ENCODE measurements at places on chromosomes 4 and X.

GRCh38 chrX:147680251-147680650 lies 231.5 kb upstream of the FMR1 start:
- no peak for DNase-seq

DNA sequence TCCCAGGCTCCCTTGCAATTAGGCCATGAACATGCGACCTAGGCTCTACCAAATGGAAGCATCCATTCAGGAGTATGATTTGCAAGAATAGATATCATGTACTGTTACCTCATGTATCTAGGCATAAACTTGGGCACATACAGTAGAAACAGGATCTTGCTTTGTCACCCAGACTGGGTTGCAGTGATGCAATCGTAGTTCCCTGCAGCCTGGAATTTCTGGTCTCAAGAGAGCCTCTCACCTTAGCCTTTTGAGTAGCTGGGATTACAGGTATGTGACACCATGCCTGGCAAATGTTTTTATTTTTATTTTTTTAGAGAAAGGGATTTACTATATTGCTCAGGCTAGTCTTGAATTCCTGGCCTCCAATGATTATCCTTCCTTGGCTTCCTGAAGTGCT lies 994.2 kb downstream of the ADGRL3 start:
- no peak for DNase-seq

- no peak for DNase-seq
These were observed 5.9 kb downstream of the CAPN6 start for GRCh38 chrX:111264385-111264784.

DNA sequence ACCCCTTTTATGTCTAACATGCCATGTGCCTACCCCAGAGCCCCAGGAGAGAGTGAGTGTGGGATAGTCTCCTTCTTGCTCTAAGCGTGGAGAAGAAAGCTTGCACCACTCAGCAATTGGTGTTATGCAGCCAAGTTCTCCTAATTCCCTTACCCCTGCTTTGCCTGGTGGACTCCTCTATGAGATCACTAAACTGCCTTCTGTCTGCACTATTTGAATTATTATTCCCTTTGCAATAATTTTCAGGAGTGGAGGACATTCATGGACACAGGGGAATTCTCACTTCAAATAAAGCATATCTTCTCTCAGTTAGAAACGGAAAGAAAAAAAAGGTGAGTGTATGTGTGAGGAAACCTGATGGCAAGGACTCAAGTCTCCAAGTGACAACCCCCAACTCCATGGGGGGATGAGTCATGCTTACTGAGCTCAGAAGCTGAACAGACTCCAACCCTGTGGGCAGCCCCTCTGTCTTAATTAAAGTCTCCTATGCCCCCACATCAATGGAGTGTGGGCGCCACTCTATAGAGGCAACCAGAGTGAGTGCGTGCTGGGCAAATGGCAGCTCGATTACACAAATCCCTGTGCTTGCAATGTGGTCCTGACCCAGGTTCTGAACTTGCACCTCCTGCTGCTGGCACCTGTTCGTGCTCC lies 381.9 kb downstream of the RAB28 start:
- no peak for DNase-seq

- peak; percentile 40 for DNase-seq
These were observed 109.4 kb upstream of the MAP3K15 start for GRCh38 chrX:19624739-19625138.

DNA sequence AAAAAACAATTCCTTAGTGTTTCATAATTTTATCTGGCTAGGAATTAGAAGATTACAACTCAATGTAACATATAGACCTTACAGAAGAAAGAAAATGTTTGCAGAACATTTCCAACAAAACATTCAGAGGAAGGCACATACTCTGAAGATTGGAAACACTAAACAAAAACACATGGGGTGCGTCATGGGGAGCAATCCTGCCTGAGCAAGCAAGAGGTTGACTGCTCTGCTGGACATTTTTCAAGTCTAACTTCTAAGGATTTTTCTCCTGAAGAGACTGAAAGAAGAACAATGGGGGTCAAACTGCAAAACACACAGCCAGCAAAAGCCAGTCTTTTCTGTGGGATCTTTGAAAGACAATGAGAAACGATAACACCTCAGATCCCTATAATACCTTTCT lies 182.8 kb downstream of the GUCY2F start:
- DNase-seq, result no peak

DNA sequence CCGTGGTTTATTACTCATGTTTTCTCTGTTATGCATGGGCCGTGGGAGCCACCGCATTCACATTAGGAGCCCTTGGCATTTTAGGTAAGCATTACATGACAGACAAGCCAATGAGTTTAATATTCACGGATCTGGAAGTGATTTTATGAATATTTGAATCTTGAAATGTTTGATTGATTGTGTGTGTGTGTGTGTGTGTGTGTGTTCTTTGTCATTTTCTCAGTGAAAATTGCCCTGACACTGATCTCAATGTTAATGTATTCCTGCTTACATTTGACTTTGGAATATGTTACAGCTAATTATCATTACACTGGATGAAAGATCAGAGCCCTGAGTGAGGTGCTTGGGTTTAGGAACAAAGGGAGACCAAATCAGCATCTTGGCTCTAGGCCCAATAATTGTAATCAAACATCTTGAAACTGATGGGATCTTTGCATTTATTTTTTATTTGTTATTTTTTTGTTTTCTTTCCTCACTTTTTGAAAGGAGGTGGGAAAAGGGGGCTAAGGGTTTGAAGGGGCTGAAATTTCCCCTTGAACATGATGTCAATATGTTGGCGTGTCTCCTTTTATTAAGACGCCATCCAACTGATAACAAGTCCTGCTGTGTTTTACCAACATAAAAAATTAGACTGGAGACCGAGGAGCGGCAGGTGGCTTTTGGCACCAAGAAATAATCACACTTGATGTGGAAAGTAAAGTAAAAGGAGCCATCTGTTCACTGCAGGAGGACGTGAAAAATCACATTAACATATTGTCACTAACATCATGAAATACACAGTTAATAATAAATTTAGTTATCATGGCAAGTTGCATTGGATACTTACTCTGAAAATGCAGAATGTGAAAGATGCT lies 5.2 kb upstream of the GK2 start:
- no peak for DNase-seq

DNA sequence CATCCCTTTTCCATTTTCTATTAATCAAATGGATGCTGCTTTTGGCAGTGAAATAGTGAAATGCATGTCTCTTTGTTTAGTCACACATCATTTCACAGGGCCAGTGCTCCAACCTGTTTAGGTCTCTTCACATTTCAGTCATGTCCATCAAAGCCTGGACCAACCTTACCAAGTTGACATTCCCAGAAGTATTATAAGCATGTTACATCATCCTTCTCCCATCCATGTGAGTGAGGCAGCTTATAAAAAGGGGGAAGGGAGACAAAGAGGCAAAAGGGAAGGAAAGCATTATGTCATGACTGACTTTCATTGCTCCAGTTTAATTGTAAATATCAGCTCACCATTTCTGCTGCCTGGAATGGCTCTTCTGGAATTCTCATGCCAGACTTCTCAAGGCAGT lies 94.4 kb downstream of the NWD2 start:
- DNase-seq, result no peak

DNA sequence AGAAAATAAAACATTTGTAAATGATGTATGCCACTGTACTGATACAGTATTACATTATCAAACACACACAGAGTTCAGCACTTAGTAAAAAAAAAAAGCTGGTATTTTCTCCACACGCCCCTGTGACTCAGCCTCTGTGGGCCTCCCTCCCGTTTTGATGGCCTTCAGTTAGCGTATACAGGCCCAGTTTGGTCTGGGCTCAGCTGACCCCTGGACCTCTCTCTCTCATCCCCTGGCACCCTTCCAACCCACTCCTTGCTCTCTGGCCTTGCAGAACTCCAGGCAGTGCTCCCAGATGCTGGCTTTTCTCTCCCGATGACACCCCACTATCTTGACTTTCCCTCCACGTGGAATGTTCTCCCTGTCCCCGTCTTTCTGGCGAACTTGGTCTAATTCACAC lies 89.0 kb upstream of the LIMCH1 start:
- DNase-seq, result no peak

DNA sequence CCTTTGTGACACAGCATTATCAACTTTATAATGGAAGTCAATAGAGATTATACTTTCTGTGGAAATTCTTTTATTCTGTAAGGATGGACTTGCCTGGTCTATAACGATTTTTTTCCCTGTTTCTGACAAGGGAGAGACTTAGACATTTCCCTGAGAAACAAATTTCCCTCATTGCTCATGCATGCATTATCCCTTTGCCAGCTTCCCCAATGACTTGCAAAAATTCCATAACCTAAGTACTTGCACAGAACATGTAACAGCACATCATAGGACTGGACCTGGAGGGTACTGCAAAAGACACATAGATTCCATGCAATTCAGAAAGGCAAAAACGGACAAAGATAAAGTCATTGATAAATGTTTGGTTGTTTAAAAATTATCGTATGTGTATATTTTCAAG lies 166.7 kb downstream of the FHIP1A start:
- no peak for DNase-seq

GRCh38 chr4:102153391-102153790 lies 191.9 kb downstream of the SLC39A8 start:
- no peak for DNase-seq

GRCh38 chrX:105701310-105702052 lies 120.9 kb upstream of the NRK start:
- no peak for DNase-seq

DNA sequence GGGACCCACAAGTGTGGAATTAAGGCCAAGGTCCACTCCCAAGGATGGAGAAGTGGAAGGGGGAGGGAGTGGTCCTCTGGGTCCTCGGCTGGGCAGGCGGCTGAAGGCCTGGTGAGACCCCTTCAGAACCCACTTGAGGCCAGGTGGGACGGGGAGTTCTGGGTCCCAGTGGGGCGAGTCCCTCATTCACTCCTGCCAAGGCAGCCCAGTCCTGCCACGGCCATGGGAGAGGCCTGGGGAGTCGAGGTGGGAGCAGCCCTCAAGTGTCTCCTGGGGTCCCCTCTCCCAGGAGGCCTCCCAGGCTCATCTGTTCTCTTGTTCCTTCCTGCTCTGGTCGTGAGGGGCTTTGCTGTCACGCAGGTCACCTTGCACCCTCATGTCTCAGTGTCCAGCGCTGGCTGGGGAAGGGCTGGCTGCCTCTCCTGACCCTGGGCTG lies 6.1 kb upstream of the SH3BP2 start:
- DNase-seq, result no peak

DNA sequence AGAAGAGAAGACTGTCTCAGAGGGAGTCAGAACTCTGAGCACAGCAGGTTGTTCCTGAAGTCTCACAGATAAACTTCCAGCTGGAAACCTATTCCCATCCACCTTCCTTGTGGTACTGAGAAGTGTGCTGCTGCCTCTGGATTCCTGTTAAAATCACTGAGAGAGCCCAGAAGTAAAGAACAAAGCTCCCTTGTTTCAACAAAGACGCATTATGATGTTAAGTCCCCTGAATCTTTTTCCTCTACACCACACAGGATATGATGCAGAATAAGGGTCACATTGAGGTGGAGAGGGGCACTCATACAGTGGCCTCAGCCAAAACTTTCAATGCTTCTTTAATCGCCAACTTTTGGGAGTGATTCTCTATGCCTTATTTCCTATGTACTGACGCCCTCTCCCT lies 321.0 kb downstream of the OPHN1 start:
- DNase-seq, result no peak

All from NCI-H526 treated with DMSO at 0.1 percent for 48 hours (cell line).